Vein endothelial cell (primary cell): ENCODE measurements at places on chromosomes 5 and 9. TPM values are rescaled to one million over a fixed set of nuclear protein-coding genes. Genes with fewer than 3 reads are reported as not detected.

The PCDHGA5 gene
- total RNA-seq = 1.5 and 1.6 TPM in 2 replicates

The PCDHGA6 gene
- 6.0 and 7.2 TPM in 2 replicates for total RNA-seq

The ADGRV1 gene
- under 0.01 and 0.67 TPM in 2 replicates for total RNA-seq

The NUTM2G gene
- not detected in 2 replicates for total RNA-seq

The APBA1 gene
- 10.5 and 22.5 TPM in 2 replicates for total RNA-seq

The INSL4 gene
- total RNA-seq = not detected in 2 replicates

The SPINK1 gene
- total RNA-seq = not detected in 2 replicates

The LRRC70 gene
- total RNA-seq = 45.9 and 48.7 TPM in 2 replicates

The CARTPT gene
- total RNA-seq = not detected in 2 replicates

The CMBL gene
- 4.6 and 6.2 TPM in 2 replicates for total RNA-seq
